ENCODE measurements at places on chromosomes 6 and 20.

GRCh38 chr6:107398001-107398400, 61.4 kb downstream of the PDSS2 start:
- no peak for DNase-seq

- DNase-seq = no peak
Measured at GRCh38 chr6:154605178-154605881, 94.8 kb upstream of the CNKSR3 start.

DNA sequence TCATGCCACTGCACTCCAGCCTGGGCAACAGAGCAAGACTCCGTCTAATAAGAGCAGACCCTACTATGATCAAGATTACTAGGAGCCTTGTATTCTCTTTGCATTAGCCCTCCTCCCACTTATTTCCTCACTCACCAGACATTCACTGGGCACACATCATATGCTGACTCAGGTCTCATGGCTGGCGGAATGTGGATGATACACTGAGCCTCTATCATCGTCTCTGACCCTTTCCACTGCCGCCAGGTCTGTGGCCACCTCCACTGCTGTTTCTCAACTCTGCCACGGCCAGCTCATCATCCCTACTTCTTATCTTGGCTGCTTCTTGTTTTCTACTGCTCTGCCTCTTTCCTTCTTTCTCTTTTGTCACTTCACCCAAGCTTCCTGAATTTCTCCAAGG, 161.0 kb downstream of the BACH2 start:
- DNase-seq = no peak

DNA sequence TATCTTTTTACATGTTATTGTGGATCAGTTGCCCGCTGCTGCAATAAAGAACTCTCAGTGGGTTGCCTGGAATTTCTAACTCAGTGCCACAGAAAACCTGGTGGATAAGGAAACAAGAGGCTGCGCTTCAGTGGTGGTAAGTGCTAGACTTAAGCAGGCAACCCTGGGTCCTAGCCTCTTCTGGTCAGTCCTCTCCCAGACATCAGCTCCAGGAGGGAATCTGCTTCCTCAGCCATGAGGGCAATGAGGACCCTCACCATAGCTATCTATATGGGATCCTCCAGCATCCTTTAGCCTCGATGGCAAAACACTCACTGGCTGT, 490.7 kb upstream of the SULF2 start:
- DNase-seq = no peak

- no peak for DNase-seq
Measured at GRCh38 chr6:143823548-143823947, 19.6 kb upstream of the LTV1 start.

GRCh38 chr20:22453244-22454080, 130.9 kb downstream of the FOXA2 start:
- DNase-seq = no peak

GRCh38 chr6:37491171-37491829, 8.4 kb downstream of the CCDC167 start:
- no peak for DNase-seq

- DNase-seq = no peak
Measured at GRCh38 chr6:145327586-145327985, 407.7 kb downstream of the EPM2A start.

DNA sequence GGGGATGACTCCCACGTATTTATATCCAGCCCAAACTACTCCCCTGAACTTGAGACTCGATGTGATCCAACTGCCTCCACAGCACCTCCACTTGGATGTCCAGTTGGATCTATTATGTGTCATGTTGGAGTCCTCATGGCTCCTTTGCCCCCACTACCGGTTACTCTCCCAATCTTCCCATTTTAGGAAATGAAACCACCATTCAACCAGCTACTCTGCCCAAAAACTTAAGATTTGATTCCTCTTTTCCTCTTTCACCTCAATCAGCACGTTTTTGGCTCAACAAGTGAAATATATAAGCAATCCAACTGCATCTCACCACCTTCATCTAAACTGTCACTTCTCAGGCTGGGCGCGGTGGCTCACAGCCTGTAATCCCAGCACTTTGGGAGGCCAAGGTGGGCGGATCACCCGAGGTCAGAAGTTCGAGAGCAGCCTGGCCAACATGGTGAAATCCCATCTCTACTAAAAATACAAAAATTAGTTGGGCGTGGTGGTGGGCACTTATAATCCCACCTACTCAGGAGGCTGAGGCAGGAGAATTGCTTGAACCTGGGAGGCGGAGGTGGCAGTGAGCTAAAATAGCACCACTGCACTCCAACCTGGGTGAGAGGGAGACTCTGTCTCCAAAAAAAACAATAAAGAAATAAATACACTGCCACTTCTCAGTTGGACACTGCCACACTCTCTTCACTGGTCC, 3.4 kb downstream of the AHCY start:
- DNase-seq = no peak

Data from hippocampal formation (tissue), 2 donors.